ENCODE measurements at places on chromosomes 4 and X.

GRCh38 chr4:74400395-74400794, 35.5 kb downstream of the EREG start:
- no peak for DNase-seq

- DNase-seq, result no peak
Measured at GRCh38 chr4:82519072-82519471, 42.7 kb downstream of the TMEM150C start.

GRCh38 chr4:190015538-190016368, 11.3 kb downstream of the FRG2 start:
- DNase-seq, result no peak

GRCh38 chr4:80271801-80272200, 5.3 kb downstream of the FGF5 start:
- no peak for DNase-seq

GRCh38 chr4:140103676-140104075, 50.3 kb downstream of the MAML3 start:
- DNase-seq, result no peak

- no peak for DNase-seq
Measured at GRCh38 chr4:71187404-71188155, 151.2 kb upstream of the SLC4A4 start.

- no peak for DNase-seq
Measured at GRCh38 chr4:168560184-168561180, 63.6 kb downstream of the PALLD start.

GRCh38 chrX:42755815-42756214, 22.1 kb downstream of the PPP1R2C start:
- no peak for DNase-seq

DNA sequence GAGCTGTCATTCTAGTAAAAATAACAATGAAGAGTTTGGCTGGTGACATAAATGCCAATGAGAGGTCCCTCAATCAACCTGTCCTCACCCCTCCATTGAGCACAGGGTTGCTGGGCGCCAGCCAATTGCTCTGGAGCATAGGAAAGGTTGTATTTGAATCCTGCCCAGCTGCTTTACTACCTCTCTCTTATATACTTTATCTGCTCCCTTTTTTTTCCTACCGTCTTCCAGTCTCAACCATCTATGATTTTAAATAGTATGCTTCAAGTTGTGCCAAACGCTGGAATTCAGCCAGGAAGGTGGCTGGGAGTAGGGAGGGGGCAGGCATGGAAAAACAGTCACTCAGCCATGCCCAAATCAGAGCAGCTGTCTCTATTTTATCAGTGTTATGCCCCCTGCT, 153.8 kb downstream of the NR3C2 start:
- DNase-seq, result no peak

DNA sequence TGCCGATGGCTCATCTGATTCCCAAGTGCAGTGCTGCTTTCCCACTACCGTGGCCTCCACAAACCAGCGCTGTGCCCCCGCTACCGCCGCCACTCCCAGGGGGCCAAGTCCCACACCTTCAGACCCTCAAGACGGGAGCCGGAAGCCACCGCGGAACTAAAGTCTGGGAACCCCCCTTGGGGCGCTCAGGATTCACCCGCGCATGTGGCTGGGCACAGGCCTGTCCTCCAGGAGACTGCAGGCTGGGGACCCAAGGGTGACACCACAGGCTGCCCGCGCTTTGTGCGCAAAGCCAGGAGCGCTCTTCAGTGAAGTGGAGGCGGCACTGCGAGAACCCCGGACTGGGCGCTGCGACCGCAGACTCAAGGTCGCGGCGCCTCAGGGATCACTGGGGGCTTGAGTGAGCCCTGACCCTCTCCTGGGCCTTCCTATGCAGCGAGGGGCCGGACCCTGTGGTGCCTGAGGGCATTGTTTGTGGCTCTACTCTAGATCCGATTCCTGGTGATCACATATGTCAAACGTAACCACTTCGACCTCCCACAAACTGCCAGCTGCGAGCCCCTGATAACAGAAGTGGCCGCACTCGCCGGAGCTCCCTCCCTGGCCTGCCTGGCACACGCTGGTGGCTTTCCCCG, 20.4 kb upstream of the TBC1D14 start:
- DNase-seq, result no peak

- DNase-seq, result no peak
Measured at GRCh38 chr4:152243896-152244595, 291.8 kb downstream of the FBXW7 start.

DNA sequence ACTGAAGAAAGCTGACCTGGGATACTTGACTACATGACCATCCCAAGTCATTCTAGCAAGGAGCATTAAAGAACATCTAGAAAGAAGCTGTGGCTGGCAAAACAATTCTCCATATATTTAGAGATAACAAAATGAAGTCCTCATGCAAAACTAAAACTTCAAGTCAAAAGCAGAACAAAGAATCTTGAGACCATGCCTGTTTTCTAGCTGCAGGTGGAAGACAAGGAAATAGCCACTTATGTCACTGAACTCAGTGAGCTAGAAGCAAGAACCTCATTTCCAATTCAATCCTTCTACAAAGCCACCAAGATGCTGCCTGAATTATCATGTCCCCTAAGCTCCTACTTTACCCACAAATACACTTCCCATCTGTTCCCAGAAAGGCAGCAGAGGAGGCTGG, 13.8 kb downstream of the USP46 start:
- no peak for DNase-seq

- no peak for DNase-seq
Measured at GRCh38 chrX:57817302-57817701, 93.0 kb downstream of the ZXDA start.

DNA sequence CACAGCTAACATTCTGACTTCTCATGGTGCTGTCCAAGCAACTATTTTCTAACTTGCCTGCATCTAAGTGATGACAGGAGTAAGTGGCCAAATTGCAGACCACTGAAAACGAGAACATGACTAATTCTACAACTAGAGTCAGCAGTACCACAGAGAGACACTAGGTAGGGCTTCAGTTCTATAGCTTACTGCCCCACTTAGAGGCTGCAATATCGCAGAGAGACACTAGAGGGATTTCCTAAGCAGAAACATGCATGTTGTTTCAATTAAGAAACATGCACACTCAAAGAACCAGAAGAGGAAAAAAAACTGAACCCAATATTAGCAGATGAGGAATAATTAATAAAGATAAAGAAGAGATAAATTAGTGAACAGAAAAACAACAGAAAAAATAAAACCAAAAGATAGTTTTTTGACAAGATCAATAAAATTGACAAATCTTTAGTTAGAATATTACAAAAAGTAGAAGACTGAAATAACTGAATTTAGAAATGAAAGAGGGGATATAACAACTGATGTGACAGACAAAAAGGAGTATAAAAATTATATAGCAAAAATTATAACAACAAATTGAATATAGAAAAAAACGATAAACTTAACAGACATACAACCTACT, 100.8 kb downstream of the SPIN4 start:
- no peak for DNase-seq

DNA sequence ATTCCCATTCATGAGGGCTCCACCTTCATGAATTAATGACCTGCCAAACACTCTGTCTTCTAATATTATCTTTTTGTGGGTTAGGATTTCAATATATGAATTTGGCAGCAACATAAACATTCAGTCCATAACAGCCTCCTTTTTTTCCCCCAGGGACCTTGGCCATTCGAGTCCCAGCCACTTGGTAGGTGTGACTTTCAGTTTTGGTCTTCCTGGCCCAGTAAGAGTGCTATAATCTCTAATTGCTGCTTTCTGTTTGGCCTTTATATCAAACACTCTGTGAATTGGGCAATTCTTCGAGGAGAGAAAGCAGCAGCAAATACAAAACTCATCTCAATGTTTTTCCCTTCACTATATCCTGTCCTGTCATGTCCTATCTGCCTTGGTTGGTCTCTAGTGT, 12.4 kb upstream of the RADX start:
- DNase-seq, result no peak

DNA sequence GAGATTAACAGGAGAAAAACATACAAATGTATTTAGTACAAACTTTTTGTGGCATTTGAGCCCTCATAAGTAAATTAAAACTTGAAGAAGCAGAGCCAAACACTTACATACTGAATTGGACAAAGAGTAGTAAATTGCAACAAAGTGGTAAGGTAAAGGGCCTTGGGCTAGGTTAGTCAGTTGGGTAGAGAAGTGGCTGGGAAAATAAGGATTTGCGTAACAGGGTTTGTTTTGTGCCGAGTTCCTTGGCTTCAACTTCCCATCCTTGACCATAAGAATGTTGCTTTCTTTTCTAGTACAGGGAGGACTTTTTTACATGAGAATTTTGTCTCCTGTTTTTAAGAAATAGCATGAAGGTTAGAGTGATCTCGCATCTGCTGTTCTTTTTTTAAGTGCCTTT, 33.3 kb upstream of the DSPP start:
- no peak for DNase-seq

DNA sequence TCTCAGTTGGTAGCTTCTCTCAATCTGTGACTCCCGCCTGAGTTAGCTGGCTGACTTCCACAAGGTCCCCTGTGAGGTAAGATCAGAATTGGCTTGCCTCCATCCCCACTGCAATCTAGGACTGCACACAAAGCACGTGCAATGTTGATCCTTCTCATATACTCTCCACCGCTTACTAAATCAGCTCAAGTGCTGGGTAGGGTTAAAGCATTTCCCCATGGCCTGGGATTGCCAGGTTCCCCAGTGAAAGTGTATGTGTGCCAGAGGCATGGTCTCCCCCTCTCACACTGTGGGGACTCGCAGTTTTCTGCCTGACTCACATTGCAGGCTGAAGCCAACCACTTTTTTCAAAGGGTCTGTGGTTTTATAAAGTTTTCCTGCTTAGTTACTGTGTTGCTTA, 886.9 kb downstream of the FAM133A start:
- no peak for DNase-seq

- DNase-seq, result no peak
Measured at GRCh38 chr4:147955827-147956558, 224.1 kb downstream of the ARHGAP10 start.

- DNase-seq, result no peak
Measured at GRCh38 chrX:10798041-10798440, 177.7 kb upstream of the MID1 start.

- no peak for DNase-seq
Measured at GRCh38 chrX:18956303-18957032, 27.4 kb downstream of the PHKA2 start.

DNA sequence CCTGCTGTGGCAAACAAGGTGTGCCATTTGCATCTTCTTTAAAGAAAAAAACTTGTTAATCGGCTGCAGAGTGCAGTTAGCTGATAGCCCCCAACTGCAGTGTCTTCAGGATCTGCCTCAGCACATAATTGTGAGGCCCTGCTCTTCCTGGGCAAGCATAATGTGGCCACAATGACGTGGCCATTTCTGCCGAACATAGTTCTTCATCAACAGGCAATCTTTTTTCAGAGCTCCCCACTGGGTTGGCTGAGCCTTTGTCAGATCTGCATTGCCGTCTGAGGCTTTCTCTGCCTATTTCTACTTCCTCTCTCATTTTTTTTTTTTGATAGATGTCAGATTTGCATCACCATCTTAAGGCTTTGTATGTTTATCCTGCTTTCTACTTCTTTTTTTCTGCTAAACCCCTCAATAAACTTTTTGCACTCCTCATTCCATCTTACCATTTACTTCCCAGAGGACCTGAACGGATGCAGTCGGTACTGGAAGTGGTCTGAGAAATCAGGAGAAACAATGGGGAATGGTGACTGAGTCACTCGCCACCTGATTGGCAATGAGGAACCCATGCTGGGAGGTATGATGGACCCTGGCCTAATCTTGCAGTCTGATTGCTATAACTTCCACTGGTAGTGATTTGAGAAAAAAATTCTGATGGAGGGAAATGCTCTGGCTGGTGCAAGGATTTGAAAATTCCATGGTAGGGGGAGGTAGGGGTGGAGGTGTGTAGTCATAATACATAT, 21.2 kb upstream of the TAB3 start:
- no peak for DNase-seq

GRCh38 chr4:22708961-22709360, 16.2 kb downstream of the GBA3 start:
- DNase-seq, result no peak

DNA sequence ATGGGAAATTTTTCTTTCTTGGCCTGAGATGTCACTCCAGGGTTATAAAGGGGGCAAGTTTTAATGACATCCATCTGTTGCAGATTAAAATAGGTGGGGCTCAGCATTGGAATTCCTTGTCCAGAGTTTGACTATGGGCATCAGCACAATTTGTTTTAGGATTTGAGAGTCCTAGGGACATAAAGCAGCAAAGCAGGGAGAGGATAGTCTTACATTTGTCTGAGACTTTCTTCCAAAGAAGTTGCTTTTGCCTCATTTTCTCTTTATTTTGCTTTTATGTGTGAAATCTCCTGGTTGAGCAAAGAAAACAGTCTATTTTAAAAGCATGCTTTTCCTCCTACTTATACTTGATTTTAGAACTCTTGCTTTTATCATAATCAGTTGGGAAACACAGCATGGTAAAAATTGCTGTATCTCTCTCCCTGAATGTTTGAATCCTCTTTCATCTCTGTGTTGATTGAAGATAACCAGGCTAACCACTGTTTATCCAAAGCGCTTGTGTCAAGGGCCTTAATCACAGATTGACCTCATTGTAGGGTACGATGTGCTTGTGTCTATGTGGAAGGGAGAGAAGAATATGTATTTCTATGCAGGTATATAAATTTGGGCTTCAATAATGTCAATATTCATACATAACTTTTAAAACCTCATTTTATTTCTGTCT, 121.5 kb downstream of the ANK2 start:
- no peak for DNase-seq

DNA sequence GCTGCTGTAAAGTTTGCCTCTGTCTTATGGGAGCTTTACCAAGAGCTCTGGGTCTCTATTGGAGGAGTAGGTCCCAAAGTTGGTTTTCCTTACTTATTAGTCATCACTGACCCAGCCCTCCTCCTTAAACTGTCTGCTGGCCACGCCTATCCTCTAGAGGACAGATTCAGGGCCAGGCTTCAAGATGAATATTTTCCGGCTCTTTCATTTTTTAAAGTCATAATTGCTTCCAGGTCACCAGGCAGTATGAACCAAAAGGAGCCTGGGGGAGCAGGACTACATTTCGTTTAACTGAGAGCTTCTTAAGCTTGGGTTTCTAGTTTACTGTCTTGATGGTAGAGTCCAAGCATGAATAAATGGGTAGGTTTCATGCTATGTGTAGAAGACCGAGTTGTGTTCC, 13.7 kb downstream of the BCORL1 start:
- no peak for DNase-seq

DNA sequence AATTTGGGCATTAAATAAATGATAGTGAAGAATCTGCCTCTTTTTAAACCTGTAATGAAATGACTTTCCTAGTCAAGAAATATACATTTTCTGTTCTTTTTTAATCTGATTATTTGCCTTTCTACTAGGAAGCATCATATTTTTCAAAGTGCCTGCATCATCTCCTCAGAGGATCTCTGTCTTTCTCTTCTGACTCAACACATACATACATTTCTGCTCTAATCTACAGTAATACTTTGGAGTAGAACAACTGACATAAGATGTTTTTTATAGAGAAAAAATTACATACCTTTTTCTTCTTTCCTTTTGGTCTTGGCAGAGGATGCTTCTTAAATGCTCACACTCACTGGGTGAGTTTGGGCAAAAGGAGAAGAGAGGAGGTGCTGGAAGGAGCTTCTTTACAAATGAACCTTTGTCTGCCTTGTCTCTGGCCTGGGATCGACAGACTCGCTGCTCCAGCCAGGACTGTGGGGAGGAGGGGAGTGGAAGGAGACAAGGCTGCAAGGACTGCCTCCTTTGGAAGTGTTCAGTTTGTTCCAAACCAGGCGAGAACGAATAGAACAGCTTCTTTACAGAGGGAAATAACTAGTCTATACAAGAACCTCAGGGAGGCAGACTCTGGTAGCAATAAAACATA, at the start of gene SCRG1:
Gene SCRG1 (minus strand): TSS at position 338 of the 637 bp plus-strand sequence. CDS start 7,702 bp downstream, outside the sequence.
- no peak for DNase-seq

- DNase-seq, result no peak
Measured at GRCh38 chrX:99719140-99719539, 690.9 kb downstream of the PCDH19 start.

Measured in stimulated activated CD8-positive, alpha-beta memory T cell treated with anti-CD3 and anti-CD28 coated beads, Interleukin-4, amount 100 ng/mL, for 4 hours (primary cell).